ENCODE measurements at places on chromosomes 12 and 14.

DNA sequence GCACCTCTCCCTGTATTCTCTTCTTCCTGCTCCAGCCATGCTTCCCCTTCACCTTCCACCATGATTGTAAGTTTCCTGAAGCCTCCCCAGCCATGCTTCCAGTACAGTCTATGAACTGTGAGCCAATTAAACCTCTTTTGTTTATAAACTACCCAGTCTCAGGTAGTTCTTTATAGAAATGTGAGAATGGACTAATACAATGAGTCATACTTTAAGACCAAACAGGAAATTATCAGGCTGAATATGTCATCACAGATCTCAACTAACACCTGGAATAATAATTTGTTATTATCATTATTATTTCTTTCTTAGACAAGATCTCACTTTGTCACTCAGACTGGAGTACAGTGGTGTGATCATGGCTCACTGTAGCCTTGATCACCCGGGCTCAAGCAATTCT is 85.4 kb downstream of the KCNMB4 start:
- DNase-seq: no peak

- DNase-seq: no peak
Observed at GRCh38 chr12:4268329-4269181, 5.0 kb upstream of the CCND2 start.

DNA sequence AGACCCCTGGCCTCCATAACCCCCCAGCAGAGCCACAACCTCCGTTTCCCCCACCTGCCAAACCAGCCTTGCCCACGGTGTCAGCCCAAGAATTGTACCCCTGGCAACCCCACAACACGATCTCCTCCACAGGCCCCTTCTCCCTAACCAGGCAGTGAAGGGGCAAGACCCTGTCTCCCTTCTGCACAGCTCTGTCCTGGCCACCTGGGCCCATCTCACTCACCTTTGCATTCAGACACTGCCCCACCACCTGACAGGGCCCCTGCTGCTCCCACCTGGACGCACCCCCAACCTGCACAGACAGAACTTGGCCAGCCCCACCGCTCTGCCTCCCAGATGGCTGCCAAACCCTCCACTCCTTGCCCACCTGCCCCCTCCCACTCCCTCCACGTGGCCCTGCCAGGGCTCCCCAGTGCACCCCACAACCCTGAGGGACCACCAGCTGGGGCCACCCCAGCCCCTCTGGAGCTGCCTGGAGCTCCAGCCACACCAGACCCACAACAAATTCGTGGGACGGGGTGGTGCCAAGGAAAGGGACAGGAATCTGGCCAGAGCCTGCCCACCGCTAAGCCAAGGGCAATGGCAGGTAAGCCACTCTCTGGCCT is 11.8 kb downstream of the AHNAK2 start:
- no peak for DNase-seq

DNA sequence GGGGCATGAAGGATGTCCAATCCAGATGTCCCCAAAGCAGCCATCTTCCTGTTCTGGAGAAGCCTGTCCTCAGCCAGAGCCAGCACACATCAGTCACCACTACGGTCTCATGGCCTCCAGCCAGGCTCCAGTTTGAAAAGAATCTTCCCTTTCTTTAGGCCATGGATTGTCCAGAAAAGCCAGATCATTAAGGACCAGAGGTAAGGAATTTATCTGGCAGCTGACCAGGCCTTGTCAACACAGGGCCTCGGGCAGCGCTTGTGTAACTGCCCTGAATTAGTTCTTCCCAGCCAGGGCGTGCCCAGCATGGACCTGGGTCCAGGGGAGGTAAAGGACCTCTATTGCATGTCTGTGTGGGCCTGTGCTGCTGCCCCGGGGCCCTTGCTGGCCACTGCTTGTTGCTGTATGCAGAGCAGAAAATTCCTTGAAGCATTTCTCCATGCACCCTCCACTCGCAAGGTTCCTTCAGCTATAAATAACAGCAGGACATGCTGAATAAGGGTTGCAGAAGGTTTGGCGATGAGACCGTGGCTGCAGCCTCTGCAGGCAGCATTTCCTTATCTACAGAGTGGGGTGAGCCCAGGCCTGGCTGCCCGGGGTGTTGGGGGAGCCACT is 21.7 kb upstream of the VPS37B start:
- no peak for DNase-seq

DNA sequence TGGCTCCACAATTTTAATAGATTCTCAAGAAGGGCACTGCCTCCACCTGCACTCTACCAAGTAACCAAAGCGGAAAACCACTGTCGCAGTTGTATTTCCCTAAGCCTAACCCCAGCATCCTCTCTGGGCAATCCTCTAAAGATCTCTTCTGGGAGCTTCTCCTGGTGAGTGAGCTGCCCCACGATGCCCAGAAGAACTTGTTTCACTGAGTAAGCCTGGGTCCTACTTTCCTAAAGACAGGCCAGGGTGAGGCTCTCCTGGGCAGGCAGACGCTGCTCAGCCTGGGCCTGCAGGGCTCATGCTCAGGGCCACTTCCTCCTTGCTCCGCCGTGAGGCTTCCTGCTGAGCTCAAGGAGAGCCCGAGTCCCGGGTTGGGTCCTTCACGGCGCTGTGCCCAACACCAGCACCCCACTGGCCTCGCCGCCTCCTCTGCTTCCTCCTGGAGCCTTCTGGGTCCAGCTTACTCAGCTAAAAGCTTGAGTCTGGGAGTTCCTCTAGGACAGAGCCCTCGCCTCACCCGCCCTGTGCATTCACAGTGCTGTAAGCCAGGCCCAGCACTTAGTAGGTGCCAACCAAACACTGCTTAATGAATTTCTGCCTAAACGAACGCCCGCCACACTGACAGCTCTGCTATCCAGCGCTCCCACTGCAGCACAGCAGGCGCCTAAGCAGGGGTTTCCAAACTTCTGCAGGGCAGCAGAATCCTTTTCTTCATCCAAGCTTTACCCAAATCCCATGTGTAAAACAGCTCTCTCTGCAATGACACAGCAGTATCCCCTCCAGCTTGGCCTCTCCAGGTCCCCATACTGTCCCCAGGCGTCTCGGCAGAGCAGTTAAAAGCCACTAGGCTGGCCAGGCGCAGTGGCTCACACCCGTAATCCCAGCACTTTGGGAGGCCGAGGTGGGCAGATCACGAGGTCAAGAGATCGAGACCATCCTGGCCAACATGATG is 5.7 kb downstream of the RAB35 start:
- DNase-seq: no peak

DNA sequence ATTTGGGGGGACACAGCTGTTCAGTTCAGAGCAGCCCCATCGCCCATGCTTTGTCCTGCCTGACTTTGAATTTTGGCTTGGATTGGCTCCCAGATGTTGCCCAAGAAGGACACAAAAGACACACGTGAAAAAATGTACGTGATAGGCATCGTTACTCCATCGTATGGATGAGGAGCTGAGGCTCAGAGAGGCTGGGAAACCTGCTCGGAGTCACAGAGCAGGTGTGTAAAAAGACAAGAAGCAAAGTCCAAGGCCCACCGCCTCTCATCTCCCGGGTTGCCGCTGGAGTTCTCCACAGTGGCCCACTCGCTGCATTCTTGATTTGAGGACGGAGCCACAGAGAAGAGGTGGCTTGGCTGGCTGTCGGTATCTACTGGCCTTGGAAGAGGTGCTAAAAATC is 41.0 kb upstream of the BEGAIN start:
- no peak for DNase-seq

GRCh38 chr12:25699454-25699853 is 146.4 kb upstream of the LMNTD1 start:
- DNase-seq: no peak

DNA sequence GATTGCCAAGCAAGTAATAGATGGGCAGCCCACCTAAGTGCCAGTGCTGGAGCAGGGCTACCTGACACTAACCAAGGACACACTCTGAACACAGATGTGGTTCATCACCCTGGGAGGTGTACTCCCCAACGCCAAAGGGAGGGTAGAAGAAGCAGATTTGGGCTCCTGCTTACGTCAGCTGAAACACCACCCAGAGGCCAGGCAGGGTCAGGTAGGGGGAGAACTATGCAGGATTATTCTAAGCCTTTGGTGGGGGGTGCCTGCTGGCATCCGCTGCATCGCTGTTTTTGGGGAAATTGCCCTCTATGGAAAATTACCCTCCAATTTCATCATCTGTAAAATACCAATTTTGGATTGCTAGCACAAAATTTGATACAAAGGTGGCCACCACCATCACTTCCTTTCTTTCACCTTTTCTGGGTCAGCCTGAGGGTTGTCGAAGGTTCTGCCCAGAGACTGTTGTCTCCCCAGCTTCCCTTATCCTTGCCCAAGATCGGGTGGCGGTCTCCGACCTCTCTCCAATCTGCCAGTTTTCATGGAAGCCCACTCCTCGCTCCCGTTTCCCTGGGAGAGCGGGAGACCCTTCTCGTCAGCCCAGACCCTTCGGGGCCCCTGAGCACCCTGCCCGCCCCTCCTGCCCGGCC is 535 bp downstream of the BIN2 start:
- DNase-seq: no peak

- no peak for DNase-seq
Observed at GRCh38 chr12:95424271-95424994, 49.5 kb upstream of the METAP2 start.

DNA sequence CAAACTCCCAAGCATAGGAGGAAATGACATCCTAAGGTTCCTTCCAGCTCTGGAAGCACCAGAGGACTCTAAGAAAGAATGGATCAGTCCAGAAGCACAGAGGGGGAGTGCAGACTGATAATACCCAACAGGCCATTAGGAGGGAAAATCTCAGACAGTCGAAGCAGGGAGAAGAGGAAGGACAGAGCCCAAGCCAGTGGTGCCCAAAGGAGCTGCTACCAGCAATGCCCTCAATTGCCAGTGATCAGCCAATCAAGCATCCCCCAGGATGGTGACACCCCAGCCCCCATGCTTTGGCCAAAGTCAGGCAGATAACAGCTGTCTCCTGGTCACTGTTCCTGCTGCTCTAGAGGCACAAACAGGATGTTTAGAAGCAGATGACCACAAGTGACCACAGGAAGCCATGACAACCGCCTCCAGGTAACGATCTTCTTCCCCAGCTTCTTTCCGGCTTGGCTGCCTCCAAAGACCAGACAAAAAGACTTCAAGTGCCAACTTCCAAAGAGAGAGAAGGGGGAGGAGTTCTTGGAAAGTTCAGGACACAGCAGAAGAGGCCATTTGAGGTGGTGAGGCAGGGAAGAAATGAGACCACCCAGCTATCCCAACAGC is 16.2 kb downstream of the PXN start:
- DNase-seq: no peak

DNA sequence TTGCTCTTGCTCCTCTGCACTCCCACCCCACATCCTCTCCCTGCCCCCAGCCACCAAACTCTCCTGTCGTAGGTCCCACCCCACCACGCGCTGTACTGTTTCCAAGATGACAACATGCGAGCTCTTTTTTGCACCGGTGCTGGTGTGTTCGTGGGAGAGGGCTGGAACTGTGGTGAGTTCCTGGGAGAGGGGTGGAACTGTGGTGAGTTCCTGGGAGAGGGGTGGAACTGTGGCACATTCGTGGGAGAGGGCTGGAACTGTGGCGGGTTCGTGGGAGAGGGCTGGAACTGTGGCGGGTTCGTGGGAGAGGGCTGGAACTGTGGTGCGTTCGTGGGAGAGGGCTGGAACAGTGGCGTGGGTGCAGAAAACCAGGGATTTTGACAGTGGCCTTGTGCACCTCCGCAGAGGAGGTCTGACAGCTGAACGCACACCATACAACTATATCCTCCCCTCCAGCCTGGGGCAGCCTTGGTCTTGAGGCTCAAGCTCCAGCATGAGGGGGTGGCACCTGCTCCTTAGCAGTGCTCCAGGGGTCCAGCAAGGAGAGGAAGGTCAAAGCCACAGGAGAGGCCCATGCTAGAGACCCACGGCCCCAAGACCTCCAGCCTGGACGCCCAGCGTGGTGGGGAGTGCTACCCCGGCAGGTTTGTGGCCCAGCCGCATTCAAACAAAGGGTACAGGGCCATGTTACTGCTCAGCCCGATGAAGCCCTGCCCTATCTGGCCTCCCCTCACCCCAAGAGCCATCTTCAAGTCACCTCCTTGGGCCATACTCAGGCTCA is 50.1 kb downstream of the ACTN1 start:
- no peak for DNase-seq

- no peak for DNase-seq
Observed at GRCh38 chr14:36293824-36294223, 26.6 kb downstream of the MBIP start.

DNA sequence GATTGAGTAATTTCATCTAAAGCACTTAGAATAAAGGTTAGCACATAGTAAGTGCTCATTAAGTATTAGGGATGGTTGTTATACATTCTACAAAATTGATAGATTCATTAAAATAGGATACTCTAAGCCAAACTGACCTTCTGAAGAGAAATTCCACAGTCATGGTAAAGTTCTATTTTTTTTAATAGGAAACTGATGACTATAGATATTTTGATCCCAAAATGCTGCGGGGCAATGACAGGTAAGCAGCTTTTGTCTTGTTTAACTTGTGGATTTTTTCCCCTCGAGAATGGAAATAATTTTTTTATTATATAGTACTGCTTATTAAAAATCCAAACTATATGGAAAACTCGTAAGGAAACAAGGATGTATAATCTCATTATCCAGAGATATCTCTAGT is 97.0 kb downstream of the SCFD1 start:
- DNase-seq: no peak

- no peak for DNase-seq
Observed at GRCh38 chr14:89959853-89960445, 4.2 kb downstream of the TDP1 start.

- no peak for DNase-seq
Observed at GRCh38 chr14:91835197-91835919, 32.0 kb downstream of the TC2N start.

Measured in vagina (tissue), 2 donors.